Activated naive CD4-positive, alpha-beta T cell treated with anti-CD3 and anti-CD28 coated beads, Interleukin-2, amount 10 ng/mL, durations not matched to agents 7 days and 5 days (primary cell): ENCODE measurements at places on chromosomes 5 and 9.

DNA sequence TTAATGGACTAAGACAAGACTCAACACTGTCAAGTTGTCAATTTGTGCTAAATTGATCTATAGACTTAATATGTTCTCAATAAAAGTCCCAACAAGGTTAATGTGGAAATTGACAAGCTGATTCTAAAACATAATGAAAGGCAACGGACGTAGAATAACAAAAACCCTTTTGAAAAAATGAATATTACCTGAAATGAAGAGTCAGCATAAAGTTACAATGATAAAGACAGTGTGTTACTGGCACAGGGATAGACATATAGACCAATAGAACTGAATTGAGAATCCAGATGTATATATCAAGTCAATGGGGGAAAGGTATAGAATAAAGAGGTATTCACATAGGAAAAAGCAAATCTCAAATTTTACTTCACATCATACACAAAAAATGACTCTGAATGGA is 37.7 kb upstream of the BARX1 start:
- H3K36me3 ChIP-seq = no peaks in the 10 kb centered on the region
- no peak for DNase-seq
- H3K27ac ChIP-seq = no peak overlapping the region
- peaks cover 19% of the 10 kb centered on the region for H3K27me3 ChIP-seq

DNA sequence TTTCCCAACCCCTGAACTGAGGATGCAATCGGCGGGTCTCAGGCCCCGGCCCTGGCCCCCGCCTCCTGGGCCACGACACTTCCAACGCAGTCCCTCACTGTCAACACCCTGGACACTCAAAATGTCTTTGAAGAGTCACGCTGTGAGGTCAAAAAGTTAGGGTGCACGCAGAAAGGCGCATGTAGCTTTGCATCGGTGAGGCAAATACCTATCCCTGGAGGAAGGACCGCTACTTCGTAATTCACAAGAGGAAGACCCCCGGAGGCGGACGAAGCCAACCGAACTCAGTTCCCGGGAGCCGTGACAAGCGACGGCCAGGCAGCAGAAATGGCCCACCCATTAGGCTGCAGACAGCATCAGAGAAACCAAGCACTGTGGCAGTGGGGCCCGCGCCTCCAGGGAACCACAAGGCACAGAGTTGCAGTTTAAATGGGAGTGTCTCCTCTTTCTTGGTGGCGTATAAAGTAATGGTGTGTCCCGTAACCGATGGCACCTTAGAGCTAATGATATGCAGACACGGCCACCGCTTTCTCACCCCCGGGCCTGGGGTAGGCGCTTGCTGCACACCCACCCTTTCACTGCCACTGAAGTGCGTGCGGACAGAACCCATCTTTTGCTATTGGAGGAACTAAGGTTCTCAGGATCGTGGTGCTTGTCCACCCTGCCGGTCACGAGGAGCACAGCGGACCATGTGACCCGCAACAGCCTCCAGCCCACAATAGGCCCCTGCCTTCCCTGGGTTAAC is 9.0 kb downstream of the ADAMTS2 start:
- H3K4me1 ChIP-seq = no peaks in the 10 kb centered on the region
- H3K27ac ChIP-seq = no peak overlapping the region
- H3K27me3 ChIP-seq = peaks cover 21% of the 10 kb centered on the region
- DNase-seq = no peak
- no peaks in the 10 kb centered on the region for H3K36me3 ChIP-seq

DNA sequence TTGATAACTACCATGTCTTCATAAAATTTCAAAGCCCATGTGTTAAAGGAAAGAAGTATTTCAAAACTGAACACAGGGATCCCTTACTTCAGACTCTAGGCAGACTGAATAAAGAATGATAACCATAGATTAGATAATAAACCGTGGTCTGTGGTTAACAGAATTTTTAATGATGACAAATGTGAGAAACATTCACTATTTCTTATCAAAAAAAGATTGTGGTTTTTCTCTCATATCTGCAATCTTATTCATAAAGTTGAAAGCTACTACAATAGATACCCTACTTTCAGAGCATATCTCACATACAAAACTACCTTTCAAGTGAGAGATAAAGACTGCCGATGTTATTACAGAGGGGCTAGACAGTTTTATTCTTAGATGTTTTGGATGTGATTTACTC is 816.8 kb upstream of the DMAC1 start:
- DNase-seq = no peak
- no peaks in the 10 kb centered on the region for H3K36me3 ChIP-seq
- H3K27me3 ChIP-seq = no peaks in the 10 kb centered on the region
- H3K4me1 ChIP-seq = no peaks in the 10 kb centered on the region
- H3K4me3 ChIP-seq = no peak overlapping the region

DNA sequence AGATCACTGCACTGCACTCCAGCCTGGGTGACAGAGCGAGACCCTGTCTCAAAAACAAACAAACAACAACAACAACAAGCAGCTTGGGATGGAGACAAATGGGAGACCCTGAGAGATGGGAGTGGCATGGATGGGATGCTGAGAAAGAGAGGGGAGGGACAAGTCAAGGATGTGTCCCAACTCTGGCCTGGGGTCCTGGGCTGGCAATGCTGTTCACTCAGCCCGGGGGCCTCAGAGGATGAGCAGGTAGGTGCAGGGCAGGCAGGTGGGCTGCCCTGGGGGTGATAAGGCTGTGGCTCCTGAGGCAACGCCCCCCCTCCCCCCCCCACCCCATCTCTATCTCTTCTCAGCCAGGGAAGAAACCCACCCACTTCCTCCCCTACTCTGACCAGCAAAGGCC is 123.0 kb downstream of the LHX2 start:
- no peaks in the 10 kb centered on the region for H3K36me3 ChIP-seq
- peaks cover 54% of the 10 kb centered on the region for H3K27me3 ChIP-seq
- H3K27ac ChIP-seq = no peak overlapping the region
- H3K4me3 ChIP-seq = no peak overlapping the region
